ENCODE measurements at places on chromosomes 2 and 18.

DNA sequence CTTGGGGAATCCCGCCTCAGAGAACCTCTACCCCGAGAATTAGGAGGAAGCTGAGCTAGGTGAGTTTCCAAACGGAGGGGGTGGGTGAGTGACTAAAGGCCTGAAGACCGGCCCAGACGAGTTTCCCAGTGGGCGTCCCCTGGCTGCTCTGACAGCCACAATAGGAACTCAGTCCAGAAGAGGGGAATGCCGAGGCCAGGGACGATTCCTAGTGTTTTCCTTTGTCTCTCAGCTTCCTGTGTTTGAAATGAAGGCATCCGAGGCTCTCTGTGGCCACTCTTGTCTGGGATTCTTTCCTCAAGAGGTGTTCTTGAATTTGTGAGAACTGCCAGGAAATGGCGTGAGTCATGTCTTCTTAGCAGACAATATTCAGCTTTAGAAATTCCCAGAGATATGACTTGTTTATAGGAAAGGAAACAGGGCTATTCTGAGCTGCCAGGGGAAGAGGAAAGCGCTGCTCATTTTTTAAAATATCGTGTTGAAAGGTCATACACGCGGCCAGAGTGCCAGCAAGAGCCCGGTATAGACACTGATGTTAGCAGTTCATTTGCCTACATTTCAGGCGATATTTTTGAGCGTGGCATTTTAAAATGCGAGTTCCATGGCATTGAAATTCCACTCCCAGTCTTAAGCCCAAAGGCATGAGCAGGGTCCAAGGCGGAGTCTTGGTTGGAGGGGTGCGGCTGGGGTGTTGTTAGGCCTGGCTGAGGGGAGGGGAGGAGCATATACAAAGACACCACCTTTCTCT, 169.1 kb upstream of the KLF7 start:
- DNase-seq, result peak; percentile 77

- no peak for DNase-seq
These were observed 72.6 kb downstream of the AOX1 start for GRCh38 chr2:200658278-200658864.

- DNase-seq, result no peak
These were observed 57.9 kb downstream of the LYPD6 start for GRCh38 chr2:149388120-149388816.

GRCh38 chr2:233850745-233851144, 3.6 kb downstream of the HJURP start:
- no peak for DNase-seq

DNA sequence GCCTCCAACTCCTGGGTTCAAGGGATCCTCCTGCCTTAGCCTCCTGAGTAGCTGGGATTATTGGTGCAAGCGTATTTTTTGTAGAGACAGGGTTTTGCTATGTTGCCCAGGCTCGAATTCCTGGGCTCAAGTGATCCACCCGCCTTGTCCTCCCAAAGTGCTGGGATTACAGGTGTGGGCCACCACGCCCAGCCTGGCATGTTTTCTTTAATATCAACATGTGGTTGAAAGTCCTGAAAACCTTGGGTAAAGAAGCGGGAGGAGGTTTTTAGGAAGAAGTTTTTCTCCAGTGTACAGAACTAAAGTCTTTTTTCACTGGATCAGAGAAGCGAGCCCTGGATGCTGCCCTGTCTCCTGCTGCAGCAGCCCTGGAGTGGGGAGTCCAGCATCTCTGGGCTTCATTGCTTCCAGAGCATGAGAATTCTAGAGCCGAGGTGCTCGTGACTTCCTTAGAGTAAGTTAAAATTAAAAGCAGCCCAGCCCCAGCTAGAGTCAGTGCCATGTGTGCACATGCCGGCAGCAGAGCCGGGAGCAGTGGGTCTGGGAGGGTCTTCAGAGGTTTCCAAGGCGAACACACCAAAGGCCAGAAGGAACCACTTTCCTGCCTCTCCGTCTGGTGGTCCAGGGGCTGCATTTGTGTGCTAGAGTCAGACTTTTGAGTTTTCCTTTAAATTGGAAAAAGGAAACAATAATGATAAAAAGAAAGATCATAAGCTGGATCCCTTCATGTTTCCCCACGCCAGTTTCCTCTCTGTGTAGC, 31.2 kb downstream of the ITGB1BP1 start:
- no peak for DNase-seq

Data from activated CD4-positive, alpha-beta memory T cell treated with anti-CD3 and anti-CD28 coated beads for 36 hours (primary cell).